CD4-positive, alpha-beta T cell treated with Interleukin-4 for 1 hour (primary cell): ENCODE measurements at places on chromosomes 12 and 14.

- DNase-seq: no peak
These were observed 336.7 kb downstream of the GALC start for GRCh38 chr14:87656315-87656714.

DNA sequence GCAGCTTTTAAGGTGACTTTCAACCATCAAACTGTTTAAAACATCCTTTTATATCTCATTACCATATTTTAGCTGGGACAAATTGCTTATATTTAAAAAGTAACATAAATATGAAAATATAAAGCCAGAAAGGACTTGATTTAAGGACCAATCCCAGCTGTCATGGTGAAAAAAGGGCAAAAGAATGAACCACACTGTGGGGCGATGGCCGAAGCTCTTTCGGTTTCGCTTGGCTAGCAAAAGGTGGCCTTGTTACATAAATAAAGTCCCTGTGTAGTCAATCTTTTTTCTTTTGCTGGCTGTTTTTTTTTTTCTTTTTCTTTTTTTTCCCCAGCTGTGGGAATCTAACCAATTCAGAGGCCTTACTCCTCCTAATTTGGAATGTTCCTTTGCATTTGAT lies 50.9 kb downstream of the FBXO33 start:
- no peak for DNase-seq

DNA sequence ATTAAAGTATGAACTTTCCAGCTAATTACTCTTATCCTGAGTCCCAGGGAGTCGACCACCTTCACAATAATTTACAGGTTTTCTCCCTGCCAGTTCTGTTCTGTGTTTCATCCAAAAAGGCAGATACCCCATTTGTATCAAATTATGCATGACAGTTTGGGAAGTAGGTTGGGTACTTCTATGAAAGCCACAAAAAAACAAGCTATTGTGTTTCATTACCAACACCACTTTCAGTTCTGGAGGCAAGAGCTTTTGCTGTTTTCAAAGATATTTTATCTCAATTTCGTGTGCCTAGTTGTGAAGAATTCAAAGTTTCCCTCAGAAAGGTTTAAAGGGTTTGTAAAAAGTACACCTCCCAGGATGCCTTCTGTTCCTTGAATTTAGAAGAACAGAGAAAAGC lies 557.4 kb downstream of the FLRT2 start:
- DNase-seq: no peak

DNA sequence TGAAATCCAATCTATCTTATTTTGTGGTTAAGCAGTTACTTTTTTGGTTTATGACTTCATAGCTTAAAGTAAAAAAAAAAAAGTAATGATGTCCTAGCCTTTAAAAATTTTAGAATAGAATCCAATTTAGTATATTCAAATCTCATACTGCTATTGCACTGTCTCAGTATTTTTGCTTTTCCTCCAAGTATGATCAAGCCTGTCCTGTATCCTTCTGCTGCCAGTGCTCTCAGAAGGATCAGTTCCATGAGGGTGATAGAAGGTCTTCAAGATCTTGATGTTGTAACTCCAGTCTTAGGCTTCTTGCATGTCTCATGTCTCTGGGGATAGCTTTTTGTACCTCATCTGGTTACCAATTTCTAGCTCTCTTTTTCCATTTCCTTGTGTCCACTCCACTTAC lies 324.2 kb upstream of the FAR2 start:
- DNase-seq: no peak

DNA sequence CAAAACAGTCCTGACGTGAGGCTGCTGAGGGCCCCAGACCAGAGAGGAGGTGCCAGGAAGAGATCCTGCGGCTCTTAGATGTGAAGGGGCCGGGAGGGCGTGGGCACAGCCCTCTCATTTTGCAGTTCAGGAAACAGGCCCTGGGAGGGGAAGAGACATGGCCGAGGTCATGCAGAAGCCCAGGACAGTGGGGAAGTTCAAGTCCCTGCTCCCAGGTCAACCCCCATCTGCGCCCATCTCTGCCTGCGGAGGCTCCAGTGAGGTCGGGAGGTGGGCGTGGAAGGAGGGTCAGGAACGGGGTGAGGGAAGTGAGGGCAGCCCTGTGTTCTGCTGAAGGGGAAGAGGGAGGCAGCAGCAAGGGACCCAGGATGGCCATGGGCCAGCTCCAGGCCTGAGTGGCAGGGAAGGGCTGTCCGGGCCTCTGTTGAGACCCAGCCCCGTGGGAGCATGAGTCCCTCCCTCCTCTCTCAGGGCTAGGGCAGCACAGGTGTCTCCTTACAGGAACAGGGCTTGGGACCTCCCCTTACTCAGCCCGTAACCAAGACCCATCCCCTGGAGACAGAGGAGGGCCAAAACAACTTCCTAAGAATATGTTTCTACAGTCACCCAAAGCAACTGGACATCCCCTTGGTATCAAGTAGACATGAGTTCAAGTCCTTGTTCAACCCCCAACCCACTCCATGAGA lies 90.8 kb downstream of the LGMN start:
- DNase-seq: no peak

GRCh38 chr12:64172143-64172970 lies 49.7 kb downstream of the KICS2 start:
- no peak for DNase-seq

- DNase-seq: no peak
These were observed 217.6 kb downstream of the ANO6 start for GRCh38 chr12:45433441-45433868.

- DNase-seq: no peak
These were observed 696.8 kb upstream of the LRFN5 start for GRCh38 chr14:40909906-40910305.

- no peak for DNase-seq
These were observed 35.0 kb upstream of the NAV3 start for GRCh38 chr12:77795699-77796098.

DNA sequence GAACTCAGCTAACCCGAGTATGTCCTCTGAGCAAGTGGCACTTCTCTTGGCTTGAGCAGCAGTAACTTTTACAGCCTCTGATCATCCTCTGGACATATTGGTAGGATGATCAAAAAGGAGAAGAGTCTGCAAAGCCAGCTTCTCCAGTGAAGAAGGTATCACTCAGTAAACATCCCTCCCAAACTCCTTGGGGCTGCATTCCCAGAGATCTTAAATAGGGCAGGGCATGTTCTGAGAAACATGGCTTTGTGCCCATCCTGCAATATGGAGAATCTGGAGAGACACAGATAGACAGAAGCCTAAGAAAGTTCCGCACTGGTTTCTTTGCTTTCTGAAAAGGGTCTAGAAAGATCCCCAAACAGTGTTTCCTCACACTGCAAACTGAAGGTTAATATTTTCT lies 65.4 kb downstream of the RBM19 start:
- DNase-seq: no peak

GRCh38 chr14:47744155-47744554 lies 68.8 kb upstream of the MDGA2 start:
- no peak for DNase-seq

DNA sequence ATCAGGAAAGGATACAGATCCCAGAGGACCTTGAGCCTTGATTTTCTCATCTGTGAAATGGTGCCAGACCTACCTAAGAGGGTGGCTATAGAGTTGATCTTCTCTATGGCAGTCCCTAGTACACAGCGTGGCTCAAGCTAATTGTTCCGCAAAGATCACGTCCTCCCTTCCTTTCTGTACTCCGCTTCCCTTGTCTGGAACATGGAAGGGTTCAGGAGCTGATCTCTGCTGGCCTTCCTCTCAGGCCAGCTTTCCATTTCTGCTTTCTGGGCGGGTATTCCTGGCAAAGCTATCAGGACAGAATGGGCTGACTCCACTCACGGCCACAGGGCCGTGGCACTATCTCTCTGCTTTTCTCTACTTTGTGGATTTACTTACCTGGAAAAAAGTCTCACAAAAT lies 6.5 kb downstream of the CAMKK2 start:
- DNase-seq: no peak

GRCh38 chr14:61322011-61322798 lies 826 bp downstream of the PRKCH start:
- DNase-seq: peak; percentile 43

- DNase-seq: no peak
These were observed 65.2 kb downstream of the OTX2 start for GRCh38 chr14:56745097-56745496.

GRCh38 chr12:25264114-25264513 lies 13.4 kb upstream of the KRAS start:
- DNase-seq: no peak

DNA sequence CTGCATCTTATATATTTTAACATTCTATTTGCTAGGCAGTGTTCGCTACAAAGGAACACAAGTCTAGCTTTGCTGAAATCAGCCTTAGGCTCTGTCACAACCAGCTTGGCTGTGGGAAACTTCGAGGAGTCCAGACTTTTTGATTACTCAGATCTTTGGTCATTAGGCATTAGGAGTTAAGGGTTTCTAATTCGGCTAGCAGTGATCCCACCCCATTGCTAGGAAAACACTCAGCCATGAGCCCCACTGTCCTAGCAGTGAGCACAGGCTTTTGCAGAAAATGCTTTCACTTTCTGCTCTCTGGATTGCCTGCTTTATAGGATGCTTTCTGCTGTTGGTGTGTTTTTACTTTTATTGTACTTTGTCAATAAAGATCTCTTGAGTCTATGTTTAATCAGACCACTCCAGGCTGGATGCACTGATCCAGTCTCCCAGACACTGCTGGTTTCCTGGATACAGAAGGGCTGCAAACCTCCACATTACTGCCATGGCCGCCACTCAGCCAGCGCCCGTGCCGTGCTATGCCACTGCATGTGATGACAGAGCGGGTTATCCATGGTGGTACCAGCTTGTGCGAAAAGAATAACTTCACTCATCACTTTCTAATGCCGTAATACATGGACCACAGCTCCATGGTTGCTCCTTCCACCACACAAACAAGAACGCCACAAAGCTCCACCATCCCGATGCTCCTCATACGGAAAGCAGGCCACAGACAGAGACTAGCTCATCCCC lies 41.0 kb upstream of the PYGL start:
- no peak for DNase-seq

- DNase-seq: no peak
These were observed 21.0 kb downstream of the C12orf75 start for GRCh38 chr12:105351523-105351922.

DNA sequence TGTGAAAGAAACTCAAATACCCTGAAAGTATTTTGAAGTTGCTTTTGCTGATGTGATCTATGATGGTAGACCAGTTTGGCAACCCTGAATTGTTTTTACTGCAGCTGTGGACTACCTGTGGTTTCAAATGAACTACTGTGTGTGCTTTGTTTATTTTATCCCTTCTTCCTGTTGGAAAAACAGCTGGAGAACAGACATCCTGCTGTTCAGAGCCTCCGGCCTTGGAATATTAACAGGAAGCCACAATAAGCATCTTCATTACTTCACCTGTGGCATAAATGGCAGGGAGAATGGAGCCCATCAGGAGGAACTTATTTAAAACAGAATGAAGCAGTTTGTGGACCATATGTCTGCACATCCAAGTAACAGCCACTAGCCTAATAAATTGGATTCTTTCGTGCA lies 104.8 kb downstream of the DUSP6 start:
- no peak for DNase-seq

DNA sequence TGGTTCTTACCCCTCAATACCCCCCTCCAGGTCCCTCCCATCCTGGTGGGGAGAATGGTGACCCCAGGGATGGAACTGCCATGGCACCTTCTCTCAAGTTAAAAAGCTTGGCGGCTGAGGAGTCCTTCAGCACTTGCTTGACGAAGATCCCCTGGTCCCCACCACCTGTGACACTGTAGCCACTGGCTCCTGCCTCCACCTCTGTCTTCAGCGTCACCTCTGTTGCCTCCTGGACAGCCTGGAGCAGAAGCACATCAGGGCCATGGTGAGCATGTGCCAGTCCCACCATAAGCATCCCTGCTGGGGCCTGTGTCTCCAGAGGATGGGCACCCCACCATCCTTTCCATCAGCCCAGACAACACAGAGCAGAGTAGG lies 22.8 kb downstream of the AHNAK2 start:
- no peak for DNase-seq

DNA sequence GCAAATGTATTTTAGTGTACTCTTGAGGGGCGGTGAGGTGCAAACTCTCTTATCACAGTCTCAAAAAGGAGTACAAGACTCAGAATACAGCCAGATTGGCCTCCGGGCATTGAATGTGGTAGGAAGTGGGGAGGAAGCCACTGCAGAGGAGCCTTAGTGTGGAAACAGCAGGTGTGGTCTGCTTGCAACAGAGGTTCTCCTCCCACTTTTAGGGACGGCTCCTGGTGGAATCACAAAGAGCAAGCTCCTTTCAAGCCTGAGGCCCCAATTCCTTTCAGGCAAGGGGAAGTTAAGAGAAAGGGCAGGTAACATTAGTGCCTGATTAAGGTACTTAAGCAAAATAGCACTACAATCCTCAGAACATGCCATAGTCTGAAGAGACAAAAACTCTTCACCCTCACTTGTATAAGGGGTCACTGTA lies 23.7 kb upstream of the SLC2A3 start:
- DNase-seq: peak; percentile 67

GRCh38 chr12:68538726-68539614 lies 71.7 kb upstream of the RAP1B start:
- peak; percentile 75 for DNase-seq

GRCh38 chr12:123150275-123150743 lies 581 bp downstream of the PITPNM2 start:
- DNase-seq: no peak

- DNase-seq: no peak
These were observed 586.6 kb upstream of the NOVA1 start for GRCh38 chr14:27184427-27184826.

DNA sequence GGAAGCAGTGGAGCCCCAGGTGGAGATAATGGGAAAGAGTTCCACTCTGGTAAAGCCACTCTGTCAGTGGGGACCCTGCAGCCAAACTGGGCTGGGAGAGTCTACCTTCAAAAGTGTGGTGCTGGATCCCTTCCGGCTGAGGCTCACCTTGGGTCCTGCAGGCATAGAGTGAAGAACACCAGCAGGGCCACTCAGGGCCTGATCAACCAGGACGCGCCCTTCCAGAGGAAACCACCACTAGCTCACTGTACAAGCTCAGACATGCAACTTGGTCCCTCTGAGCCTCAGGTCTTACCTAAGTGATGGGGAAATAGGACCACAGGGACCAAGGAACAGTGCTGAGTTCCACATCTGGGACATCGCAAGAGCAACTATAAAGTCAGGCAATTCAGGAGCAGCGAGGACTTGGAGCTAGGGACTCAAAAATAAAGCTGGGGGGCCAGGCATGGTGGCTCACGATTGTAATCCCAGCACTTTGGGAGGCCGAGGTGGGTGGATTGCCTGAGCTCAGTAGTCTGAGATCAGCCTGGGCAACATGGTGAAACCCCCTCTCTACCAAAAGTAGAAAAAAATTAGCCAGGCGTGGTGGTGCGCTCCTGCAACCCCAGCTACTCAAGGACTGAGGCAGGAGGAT lies 5.9 kb upstream of the PRPH start:
- no peak for DNase-seq

DNA sequence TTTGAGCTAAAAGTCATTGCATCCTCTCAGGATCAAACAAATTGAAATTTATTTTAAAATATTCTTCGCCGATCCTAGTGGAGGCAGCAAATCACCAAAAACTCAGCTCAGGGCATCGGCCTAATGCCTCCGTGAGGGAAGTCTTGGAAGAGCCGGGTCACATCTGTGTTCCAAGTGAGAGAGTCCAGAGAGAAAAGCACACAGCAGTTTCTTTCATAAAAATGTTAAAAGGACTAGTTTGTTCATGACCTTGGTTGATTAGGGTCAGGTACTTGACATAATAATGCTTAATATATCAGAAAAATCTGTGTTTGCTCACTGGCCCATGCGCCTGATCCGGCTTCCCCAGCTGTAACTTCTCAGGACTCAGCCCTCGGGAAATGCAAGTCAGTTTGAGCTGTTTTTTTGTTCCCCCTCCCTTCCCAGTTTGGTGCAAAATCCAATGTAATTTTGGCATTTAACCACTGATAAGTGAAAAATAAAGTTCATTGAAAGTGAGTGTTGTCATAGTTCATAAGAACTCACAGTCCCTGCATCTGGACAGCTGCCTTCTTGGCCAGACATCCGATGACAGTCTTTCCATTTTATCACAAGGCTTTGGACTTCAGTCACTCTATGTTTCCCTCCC lies 161.7 kb downstream of the CAND1 start:
- no peak for DNase-seq
